Stomach (tissue), 19 donors: ENCODE measurements at places on chromosomes 6 and 20. TPM values are rescaled to one million over a fixed set of nuclear protein-coding genes. Genes with fewer than 3 reads are reported as not detected.
A peak's percentile ranks its signal among the peaks of the same experiment; 100 is the strongest.

DNA sequence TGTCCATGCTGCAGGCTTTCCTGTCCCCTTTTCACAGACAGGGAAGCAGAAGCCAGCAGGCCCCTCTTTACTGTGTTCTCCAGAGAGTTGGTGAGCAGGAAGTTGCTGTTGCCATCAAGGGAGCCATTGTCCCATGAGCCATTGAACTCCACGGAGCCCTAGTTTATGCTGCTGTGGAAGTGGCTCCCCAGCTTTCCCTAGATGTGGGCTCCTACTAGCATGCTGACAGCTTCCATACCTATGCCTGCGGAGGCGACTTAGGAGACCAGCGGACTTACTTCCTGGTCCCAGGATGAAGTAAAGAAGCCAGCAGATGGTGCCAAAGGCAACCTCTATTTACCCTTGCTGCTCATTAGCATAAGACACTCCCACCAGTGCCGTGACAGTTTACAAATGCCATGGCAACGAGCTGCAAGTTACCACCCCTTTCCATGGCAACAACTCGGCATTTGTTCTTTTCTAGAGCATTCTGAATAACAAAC, 30.8 kb upstream of the FKBP1A start:
- DNase-seq: peak; percentile 77

GRCh38 chr6:21317642-21318041, 275.9 kb upstream of the SOX4 start:
- DNase-seq: no peak

- DNase-seq: no peak
Observed at GRCh38 chr6:8420031-8420588, 15.2 kb downstream of the SLC35B3 start.

DNA sequence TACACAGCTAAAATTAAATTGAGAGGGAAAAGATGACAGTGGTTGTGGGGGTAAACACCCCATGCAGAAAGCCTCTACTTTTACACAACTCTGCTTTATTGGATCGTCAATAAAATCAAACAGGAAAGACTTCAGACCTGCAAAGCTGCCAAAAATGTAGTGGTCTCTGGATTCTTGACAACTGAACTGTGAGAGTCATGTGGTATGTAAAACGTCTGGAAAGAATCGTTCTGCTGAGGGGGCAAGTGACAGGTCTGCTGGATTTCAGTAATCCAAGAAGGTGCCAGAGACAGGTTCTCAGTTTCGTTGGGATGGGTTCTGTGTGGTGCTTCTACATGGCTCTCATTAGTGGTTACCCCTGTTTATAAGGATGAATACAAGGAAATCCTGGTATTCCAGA, 63.3 kb downstream of the TSPYL4 start:
- peak; percentile 10 for DNase-seq

DNA sequence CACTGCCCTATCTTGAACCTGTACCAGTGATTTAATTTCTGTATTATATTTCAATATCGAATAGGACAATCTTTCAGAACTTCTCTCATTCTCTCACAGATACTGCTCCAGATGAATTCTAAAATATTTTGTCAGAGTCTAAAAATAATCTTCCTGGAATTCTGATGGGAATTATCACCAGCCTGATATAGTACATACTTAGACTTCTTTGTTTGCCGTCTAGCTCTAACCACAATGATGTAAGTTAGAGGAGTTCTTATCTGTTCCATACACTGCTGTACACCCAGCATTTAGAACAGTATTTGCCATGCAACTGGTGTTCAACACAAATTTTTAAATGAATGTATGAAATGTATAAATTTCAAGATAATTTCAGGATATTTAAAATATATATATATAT, 1.3 kb upstream of the HUS1B start:
- DNase-seq: no peak

DNA sequence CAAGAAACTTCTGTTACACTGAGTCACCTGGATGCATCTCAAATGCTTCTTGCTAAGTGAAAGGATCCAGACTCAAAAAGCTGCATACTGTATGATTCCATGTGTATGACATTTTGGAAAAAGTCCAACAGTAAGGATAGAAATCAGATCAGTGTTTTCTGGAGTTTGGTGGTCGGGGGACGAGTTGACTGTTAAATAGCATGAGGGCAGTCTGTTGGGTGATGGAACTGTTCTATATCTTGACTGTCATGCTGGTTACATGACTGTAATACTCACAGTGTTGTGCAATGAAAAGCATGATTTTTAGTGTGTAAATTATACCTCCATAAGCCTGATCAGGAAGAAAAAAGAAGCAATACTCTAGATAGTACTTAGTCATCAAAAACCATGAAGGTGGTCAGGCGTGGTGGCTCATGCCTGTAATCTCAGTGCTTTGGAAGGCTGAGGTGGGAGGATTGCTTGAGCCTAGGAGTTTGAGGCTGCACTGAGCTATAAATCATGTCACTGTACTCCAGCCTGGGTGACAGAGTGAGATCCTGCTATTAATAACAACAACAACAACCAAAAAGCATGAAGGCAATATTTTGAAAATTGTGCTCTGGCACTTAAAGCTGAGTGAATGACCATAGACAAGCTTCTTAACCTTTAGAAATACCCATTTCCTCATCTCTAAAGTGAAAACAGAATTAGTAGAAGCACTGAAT, 30.5 kb upstream of the SASH1 start:
- no peak for DNase-seq

GRCh38 chr20:58143531-58143930, 84.9 kb downstream of the ANKRD60 start:
- DNase-seq: no peak

DNA sequence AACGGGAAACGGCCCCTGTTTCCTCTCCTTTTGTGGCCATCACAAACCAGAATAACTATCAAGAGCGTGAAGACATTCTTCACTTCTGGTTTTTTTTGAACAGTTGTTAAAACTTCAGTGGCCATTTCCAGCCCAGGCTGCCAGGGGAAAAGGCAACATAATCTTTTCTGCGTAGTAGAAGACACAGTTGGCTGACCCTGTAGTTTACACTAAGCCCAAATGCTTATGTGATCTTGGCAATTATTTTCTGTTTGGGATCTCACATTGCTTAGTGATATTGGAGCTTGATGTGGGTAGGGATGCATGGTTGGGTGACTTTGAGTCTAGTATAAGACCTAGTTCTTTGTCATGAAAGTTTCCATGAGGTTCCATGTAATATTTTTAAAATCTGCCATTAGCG, 449.4 kb upstream of the CDH4 start:
- no peak for DNase-seq

- DNase-seq: no peak
Observed at GRCh38 chr6:8930009-8930408, 494.7 kb upstream of the SLC35B3 start.

- DNase-seq: no peak
Observed at GRCh38 chr6:129996387-129996786, 22.0 kb upstream of the L3MBTL3 start.

DNA sequence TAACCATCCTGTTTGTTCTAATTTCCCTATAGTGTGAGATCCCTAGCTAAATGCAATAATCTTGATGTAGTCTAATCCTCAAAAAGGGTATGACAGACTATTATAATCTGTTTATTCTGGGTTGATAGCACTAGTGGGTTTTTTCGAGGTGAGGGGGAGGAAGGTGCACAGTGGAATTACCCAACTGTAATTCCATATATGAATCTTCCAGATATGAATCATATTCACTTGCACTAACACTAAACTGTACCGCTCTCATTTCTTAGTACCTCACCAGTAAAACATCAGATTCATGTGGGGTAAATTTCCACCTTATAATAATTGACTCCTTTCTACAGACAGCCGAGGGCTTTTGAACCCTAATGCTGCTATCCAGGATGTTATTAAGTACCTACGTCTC, 16.5 kb downstream of the NCOA7 start:
- no peak for DNase-seq

DNA sequence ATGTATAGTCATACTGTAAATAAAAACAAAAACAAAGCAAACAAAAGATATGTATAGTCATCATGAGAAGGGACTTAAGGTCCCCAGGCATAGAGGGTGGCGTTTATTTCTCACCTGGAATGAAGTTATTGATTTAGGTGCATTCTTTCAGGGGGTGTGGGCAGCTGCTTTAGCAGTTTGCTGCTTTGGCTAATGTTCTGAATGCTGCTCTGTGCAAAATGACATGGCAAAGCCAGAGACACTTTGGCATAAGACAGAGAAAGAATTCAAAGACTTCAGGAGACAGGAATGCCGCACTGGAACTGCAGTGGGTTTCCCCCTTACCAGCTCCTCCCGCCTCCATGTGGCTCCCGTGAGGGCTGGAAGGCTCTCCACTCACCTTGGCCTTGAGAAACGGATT, 36.4 kb upstream of the NELFCD start:
- DNase-seq: peak; percentile 28

DNA sequence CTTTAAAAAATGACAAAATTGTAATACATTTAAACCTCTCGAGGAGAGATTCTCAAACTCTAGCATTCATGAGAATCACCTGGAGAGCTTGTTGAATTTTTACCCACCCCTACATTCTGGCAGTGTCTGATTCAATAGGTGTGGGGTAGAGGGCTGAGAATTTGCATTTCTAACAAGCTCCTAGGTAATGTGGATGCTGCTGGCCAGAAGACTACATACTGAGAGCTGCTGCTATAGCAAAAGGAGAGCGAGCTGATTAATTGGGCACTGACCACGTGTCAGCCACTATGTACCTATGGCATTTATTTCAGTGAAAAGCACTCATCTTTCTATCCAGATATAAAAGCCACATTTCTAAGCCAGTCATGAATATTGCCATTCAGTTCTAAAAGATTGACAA, 169.0 kb upstream of the NRSN1 start:
- no peak for DNase-seq

GRCh38 chr20:6908673-6909072, 141.2 kb downstream of the BMP2 start:
- no peak for DNase-seq

DNA sequence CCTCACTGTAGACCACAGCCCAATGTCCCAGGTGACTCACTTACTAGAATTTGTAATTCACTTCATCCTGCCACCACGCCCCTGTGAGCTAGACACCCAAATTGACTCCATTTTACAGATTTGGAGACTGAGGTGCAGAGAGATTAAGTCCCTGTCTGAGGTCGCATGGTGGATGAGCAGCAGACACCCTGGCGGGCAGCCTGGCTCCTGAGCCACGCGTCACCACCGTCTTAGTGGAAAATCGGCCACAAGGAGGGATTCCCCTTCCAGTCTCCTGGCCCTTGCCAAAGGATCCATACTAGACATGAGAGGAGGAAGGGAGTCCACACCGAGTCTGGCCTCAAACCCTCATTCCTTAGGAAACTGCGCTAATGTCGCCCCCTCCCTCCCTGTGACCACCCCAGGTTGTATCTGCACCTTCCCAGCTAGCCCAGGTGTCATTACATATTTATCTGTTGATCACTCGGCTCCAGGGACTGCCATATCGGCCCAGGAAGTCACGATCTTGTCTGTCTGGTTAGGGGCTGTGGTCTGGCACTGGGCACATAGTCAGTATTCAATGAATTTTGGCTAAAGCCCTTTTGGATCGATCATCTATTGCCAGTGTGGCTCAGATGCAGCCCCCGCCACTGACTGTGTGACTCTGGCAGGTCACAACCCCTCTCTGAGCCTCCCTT, 25.7 kb upstream of the PTGIS start:
- DNase-seq: no peak

DNA sequence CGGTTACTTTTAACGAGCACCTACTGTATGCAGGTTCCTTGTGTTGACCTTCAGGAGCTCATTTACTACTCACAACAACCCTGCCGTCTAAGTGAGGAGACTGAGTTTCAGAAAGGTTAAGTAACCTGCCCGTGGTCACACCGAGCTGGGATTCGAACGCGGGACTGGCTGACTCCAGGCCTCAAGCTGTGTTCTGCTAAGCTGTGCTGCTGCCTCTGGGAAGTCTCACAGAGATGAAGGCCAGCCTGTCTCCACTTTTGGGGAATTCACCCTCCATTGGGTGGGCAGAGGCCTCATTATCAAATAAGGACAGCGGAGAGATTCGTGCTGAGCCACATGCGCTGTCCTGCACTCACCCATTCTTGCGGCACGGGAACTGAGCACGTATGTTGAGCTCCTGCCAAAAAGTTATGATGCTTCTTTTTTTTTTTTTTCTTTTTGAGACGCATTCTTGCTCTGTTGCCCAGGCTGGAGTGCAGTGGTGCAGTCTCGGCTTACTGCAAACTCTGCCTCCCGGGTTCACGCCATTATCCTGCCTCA, 25.9 kb upstream of the MYT1 start:
- DNase-seq: no peak

DNA sequence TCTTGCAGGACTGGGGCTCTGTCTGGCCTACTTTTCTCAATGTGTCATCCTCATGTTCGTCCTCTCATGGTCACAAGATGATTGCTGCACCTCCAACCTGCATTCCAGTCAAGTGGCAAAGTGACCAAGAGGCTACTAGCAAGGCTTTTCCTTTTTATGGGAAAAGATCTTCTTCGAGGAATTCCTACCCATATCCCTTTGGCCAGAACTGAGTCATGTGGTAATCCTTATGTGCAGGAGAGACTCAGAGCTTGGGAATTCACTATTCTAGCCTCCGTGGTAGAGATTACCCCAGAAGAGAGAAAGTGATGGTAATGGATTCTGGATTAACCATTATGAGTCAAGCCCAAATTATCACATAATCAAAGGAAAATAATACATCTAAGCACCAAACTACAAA, 162.7 kb downstream of the KCNQ5 start:
- DNase-seq: no peak

GRCh38 chr20:62875419-62876361, 14.1 kb upstream of the TCFL5 start:
- DNase-seq: peak; percentile 92

DNA sequence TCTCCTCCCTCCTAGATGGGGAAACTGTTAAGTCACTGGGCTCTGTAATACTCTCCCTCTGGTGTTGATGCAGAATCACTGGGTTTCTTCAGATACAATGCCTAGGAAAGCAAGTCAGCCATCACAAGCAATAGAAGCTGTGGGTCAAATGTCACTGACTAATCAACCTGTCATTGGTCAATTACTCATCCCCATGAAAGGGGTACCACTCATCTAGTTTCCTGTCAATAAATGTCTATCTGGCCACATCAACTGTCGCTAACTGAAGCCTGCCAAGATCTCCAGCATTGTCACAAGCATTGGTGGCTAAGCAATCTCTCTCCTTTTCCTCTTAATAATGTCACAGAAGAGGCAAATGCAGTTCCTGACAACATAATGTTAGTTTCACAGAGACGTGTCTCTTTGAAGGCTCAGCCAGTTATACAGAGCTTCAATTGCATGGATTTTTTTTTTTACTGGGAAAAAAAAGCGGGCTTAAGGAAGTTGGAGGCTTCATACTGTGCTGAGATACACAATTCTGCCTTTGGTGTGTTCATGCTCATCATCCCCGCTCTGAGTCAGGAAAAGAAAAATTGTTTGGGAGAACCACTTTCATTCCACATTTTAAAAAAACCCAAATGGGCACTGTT, 355.9 kb downstream of the BTBD9 start:
- DNase-seq: no peak

Gene OR14J1
- total RNA-seq: not detected

Gene VGLL2
- not detected for total RNA-seq

Gene CUL7
- 11.2 TPM for total RNA-seq

Gene CRYBG1
- 0.45 TPM for total RNA-seq

Gene HDGFL1
- total RNA-seq: not detected

Gene FNDC11
- total RNA-seq: not detected

Gene SLX4IP
- 2.3 TPM for total RNA-seq

Gene TSBP1
- not detected for total RNA-seq

Gene GNRH2
- not detected for total RNA-seq

Gene SCRT2
- not detected for total RNA-seq

Gene SEMG1
- total RNA-seq: not detected

Gene LCA5
- 5.5 TPM for total RNA-seq

Gene OR2B6
- not detected for total RNA-seq

Gene RIPPLY2
- total RNA-seq: not detected

Gene PRR18
- total RNA-seq: not detected
